ENCODE measurements at places on chromosomes 4 and X. TPM values are rescaled to one million over a fixed set of nuclear protein-coding genes. Genes with fewer than 3 reads are reported as not detected.

DNA sequence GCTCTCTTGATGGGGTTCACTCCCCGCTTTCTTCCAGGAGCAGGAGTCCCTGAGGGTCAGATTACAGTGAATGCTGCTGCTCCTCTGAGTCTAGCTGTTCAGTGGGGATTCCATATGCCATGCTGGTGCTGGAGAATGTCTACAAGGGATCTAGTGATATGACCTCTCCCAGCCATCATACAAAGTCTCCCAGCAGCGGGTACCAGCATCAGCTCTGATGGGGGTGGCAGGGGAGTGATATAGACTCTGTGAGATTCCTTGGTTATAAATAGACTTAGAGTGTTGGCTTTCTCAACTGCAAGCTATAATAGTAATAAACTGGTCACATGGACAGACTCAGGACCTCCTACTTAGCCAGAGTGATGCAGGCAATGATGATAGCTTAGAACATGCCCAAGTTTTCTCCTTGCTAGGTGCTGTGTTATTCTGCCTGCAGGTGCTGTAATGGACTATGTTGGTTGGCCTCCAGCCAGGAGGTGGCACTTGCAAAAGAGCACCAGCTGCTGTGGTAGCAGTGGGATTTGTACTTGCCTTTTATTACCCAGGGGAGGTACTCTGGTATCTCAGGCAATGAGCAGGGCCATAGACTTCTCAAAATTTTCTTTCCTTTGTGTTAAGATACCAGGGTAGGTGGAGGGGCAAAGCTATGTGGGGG lies 202.9 kb downstream of the CHIC1 start:
- no peak for DNase-seq

GRCh38 chr4:37653601-37654000 lies 32.6 kb downstream of the RELL1 start:
- DNase-seq = no peak

- DNase-seq = no peak
Measured at GRCh38 chrX:83916525-83916924, 55.6 kb downstream of the CYLC1 start.

- DNase-seq = no peak
Measured at GRCh38 chr4:174595141-174595929, 73.0 kb upstream of the HPGD start.

DNA sequence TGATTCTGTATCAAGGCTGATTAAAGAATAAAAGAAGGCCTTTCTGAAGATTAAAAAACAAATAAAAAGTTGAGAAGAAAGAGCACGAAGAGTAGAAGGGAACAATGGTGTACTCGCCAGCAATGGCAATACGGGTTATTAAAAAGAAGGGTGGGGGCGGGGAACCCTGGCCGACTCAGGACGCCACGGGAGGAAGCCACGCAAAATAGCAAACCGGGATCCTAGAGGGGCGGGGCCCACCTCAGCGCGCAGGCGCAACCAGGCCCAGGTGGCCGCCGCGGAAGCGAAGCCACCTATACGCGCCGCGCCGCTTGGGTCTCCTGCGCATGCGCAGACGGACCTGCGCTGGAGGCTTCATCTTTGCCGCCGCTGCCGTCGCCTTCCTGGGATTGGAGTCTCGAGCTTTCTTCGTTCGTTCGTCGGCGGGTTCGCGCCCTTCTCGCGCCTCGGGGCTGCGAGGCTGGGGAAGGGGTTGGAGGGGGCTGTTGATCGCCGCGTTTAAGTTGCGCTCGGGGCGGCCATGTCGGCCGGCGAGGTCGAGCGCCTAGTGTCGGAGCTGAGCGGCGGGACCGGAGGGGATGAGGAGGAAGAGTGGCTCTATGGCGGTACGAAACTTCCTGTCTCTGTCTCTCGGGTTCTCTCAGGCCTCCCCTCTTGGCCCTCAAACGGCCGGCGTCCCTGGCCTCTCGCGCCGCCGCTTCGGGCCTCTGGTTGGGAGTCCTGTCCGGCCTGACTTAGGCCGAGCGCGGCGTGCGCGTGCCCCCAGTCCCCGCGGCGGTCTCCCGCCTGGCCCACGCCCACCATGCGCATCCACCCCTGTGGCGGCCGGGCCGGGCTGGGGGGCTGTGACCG lies at the start of gene FIP1L1:
Gene FIP1L1, plus strand, starts transcription at position 323 of the 852 bp plus-strand sequence. Its CDS starts 198 bp downstream, at position 521.
- DNase-seq = peak; percentile 98

- no peak for DNase-seq
Measured at GRCh38 chr4:22072726-22073125, 124.2 kb upstream of the KCNIP4 start.

The CT45A10 gene
- polyA plus RNA-seq = not detected

The CLDN34 gene
- not detected for polyA plus RNA-seq

The PASD1 gene
- polyA plus RNA-seq = not detected

All from muscle of back (tissue), 13 donors.